ENCODE measurements at places on chromosomes 6 and 20. TPM values are rescaled to one million over a fixed set of nuclear protein-coding genes. Genes with fewer than 3 reads are reported as not detected.

DNA sequence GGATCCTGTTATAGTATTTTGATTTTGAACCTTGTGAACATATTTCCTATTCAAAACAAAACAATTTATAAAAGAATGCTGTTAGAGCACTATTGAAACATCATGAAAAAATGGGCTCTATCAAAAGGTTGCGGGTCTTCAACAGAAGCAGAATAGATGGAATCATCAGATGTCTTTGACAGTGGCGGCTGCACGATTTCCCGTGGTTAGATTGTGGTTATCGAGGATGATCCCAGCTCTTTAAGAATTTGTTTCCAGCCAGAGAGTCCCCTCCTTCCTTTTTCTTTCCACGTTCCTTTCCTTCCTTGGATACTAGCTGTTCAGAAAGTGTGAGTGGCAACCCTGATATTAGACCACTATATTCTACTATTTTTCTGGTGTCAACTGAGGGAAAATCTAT lies 163.4 kb downstream of the FARS2 start:
- no peak for DNase-seq

- DNase-seq, result no peak
Observed at GRCh38 chr6:106439459-106439858, 78.9 kb downstream of the CRYBG1 start.

Gene SNX9
- 47.4 TPM for total RNA-seq

GRCh38 chr6:135722190-135722589 lies 129.3 kb upstream of the PDE7B start:
- DNase-seq, result no peak

- DNase-seq, result no peak
Observed at GRCh38 chr6:73108949-73109348, 116.3 kb downstream of the KHDC1L start.

DNA sequence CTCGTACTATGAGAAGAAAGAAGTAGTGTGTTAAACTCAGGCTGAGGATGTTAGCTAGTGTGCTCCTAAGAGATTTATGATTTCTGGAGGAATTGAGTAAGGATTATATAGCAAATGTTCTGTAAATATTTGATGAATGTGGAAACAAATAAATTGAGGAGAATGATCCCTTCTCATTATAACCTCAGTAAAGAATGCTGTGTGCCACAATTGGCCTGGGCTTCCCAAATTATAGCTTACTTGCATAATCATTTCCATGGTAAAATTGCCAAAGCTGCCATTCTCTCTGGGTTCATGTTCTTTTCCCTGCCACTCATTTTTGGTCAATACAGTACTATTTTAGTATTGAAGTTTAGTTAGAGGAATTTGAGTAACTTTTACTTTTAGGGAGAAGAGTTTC lies 128.5 kb downstream of the FLRT3 start:
- DNase-seq, result no peak

Gene ALDH8A1
- total RNA-seq, result not detected

Gene IL17F
- not detected for total RNA-seq

Gene ID4
- total RNA-seq, result 3.0 TPM

Gene PKIG
- total RNA-seq, result 51.8 TPM

Gene ATP5F1E
- total RNA-seq, result 26.1 TPM

Gene RBBP8NL
- not detected for total RNA-seq
